ENCODE measurements at places on chromosomes 7 and 10. TPM values are rescaled to one million over a fixed set of nuclear protein-coding genes. Genes with fewer than 3 reads are reported as not detected.

The GBX1 gene
- not detected for polyA plus RNA-seq

The OR2A42 gene
- polyA plus RNA-seq = not detected

The UNCX gene
- not detected for polyA plus RNA-seq

The THSD7A gene
- not detected for polyA plus RNA-seq

The ZNF33B gene
- 7.8 TPM for polyA plus RNA-seq

The ATE1 gene
- 31.3 TPM for polyA plus RNA-seq

The TFR2 gene
- 0.58 TPM for polyA plus RNA-seq

The NUDT13 gene
- 1.4 TPM for polyA plus RNA-seq

The PON1 gene
- polyA plus RNA-seq = not detected

The SPDYE3 gene
- 5.0 TPM for polyA plus RNA-seq

The LIPF gene
- polyA plus RNA-seq = not detected

The AQP1 gene
- polyA plus RNA-seq = not detected

The RELN gene
- not detected for polyA plus RNA-seq

The CHCHD2 gene
- 545 TPM for polyA plus RNA-seq

The PDIA4 gene
- polyA plus RNA-seq = 75.1 TPM

The CALHM3 gene
- polyA plus RNA-seq = not detected

The GPRIN2 gene
- not detected for polyA plus RNA-seq

The GPR22 gene
- polyA plus RNA-seq = not detected

The LIPM gene
- polyA plus RNA-seq = not detected

The A1CF gene
- polyA plus RNA-seq = 0.09 TPM

The DPYSL4 gene
- polyA plus RNA-seq = not detected

The TAS2R4 gene
- not detected for polyA plus RNA-seq

The FAM241B gene
- polyA plus RNA-seq = not detected

The STOX1 gene
- not detected for polyA plus RNA-seq

The ADAM22 gene
- polyA plus RNA-seq = 0.79 TPM

The TMEM196 gene
- not detected for polyA plus RNA-seq

The ADCY1 gene
- polyA plus RNA-seq = not detected

The HTR5A gene
- not detected for polyA plus RNA-seq

The C10orf67 gene
- polyA plus RNA-seq = not detected

The OPN4 gene
- not detected for polyA plus RNA-seq

The SCART1 gene
- not detected for polyA plus RNA-seq

The C7orf57 gene
- not detected for polyA plus RNA-seq

The NPC1L1 gene
- not detected for polyA plus RNA-seq

Measured in naive B cell (primary cell).